ENCODE measurements at places on chromosomes 13 and 19.

DNA sequence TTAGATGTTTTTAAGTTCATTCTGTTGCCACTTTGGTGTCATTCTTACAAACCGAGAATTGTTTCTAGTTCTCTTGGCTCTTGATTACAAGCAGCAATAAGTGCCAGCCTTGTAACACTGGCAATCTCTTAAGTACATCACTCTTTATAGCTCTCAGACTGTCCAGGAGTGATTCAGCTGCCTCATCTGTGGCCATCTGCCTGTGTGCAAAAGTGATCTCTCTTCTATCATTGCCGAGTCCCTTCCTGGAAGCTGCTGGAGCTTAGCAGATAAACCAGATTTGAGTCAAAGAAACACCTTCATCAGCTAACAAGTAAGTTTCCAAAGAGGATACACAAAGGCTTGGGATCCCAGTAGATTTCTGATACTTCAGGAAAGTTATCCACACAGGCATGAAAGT is 23.2 kb downstream of the STOML3 start:
- no peak for DNase-seq

- DNase-seq: no peak
Observed at GRCh38 chr13:99276706-99277105, 18.5 kb upstream of the GPR18 start.

DNA sequence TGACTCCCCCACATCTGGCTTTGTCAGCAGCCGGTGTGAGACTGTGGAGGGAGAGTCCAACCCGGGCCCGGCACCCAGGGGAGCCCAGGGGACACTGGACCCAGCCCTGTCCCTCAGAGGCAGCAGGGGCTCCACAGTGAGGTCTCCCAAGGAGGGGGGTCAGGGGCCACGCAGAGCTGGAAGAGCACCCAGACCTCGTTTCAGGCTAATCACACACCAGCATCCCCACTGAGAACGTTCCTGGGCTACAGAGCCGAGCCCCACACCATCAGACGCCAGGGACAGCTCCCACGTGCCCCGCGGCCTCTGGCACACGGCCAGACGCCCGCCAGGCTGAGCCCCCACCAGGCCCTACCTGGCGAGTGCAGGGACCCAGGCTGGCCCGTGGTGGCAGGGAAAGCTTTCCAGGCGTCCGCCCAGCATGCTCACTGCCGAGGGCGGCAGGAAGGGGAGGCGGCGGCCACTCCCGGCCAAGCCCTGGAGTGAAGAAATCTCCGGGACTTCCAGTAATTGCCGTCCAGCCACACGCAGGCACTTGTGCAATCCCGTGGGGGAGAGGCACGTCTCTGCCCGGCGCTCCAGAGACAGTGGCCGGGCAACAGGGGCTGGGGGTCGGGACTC is 19.2 kb downstream of the SBNO2 start:
- DNase-seq: peak; percentile 96

- DNase-seq: peak; percentile 80
Observed at GRCh38 chr19:44746946-44747738, 1.4 kb upstream of the BCL3 start.

DNA sequence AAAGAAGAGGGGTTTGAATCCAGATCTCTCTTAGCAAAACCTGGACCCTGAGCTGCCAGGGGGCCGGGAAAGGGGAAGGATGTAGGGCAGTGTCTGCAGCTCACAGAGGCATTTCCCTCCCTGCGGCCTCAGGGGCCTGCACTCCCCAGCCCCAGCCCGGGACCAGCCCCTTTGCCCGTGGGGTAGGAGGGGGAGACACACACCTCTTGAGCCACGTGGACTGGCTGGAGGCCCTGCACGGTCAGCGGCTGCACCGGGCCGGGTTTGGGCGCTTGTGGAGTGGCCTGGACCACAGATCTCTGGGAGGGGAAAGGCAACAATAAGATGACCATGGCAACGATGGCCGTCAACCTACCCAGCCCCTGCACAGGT is 26.9 kb downstream of the RFX1 start:
- DNase-seq: no peak

DNA sequence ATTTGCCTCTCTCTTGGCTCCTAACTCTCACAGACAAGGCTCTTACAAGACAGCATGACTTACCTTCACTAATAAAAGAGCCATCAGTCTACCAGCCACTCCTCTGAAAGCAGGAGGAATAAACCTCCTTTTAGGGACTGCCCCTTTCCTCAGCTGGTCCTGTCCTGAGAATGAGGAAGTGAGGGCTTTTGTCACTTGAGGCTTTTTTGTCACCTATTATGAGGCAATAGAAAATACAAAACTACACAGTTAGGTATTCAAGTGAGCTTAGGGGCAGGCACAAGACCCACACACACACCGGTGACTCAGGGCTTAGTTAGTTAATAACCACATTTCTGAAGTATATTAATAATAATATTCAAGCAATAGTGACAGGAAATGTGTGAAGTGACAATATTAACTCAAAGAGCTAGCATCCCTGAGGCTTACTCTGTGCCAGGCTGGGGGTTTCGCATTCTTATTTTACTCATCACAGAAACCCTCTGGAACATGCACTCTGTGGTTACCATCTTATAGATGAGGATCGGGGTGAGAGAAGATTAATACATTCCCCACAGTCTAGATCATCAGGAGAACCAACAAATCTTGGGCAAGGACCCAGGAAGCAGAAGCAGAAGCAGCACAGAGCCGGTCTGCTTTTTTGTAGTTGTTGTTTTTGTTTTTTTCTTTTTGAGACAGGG is 379.9 kb downstream of the LIG4 start:
- DNase-seq: no peak

DNA sequence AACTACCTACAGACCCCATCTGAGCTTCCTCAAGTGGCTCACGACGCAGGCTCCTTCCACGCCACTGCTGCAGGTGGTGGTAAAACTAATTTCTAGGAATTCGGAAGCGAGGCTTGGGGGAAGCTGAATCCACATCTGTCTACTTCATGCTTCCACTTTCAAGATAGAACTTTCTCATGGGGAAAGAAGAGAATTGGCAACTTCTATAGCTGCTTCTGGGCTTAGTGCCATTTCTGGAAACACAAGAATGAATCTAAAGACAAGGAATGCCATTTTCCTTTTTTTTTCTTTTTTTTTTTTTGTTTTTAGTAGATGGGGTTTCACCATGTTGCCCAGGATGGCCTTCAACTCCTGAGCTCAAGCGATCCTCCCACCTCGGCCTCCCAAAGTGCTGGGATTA is 2.8 kb upstream of the NLRP12 start:
- DNase-seq: no peak

- no peak for DNase-seq
Observed at GRCh38 chr13:25860862-25861261, 191.0 kb downstream of the SHISA2 start.

DNA sequence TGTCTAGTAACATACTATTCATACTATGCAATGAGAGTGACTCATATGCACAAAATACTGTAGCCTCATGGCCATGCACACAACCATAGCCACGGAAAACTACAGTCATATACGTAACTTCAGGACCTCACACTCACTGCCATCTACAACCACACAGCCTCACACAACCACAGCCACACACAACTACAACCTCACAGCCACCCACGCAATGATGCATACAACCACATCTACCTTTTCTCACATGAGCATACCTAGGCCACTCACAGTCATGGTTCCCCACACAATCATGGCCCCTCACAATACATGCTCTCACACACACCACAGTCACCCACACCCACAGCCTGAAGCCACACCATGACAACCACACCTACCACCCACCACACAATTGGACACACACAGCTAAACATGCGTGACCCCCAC is 8.7 kb upstream of the TNFSF14 start:
- no peak for DNase-seq

- no peak for DNase-seq
Observed at GRCh38 chr13:89828506-89828905, 1519.0 kb upstream of the MIR17HG start.

DNA sequence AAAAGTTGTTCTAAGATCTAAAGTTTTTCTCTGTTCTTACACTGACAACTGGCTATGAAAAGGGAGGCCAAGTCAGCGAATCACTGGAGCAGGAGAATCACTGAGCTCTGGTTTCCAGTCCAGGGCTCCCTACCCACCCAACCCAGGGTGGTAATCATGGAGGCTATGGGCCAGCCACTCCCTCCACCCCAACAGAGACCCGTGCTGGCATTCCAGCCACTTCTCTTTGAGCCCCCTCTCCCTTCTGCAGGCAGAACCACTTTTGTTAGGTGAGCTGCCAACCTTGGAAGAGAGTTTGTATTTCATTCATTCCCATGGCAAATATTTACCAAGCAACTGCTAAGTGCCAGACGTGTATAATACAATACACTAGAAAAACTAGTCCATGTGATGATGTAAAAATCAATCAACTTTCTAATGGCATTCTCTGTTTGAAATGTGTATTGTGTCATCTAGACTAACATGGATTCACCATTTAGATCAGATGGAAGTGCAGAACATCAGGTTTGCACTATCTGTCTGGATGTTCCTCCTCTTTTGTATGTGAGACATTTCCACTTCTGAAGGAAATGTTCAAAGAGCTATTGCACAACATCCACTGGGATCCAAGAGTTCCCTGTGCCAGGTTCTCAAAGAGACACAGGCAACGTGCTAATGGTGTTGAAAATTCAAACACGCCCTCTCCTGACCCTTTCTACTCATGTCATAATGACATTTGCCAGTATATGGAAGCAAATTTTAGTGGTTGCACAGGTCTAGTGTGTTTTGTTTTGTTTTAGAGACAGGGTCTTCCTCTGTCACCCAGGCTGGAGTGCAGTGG is 5.3 kb downstream of the MLNR start:
- no peak for DNase-seq

- no peak for DNase-seq
Observed at GRCh38 chr19:56507446-56508289, at the start of gene ZNF471. Gene ZNF471 (plus strand): TSS chr19:56507855. CDS start chr19:56511572, 3,717 bp downstream.

DNA sequence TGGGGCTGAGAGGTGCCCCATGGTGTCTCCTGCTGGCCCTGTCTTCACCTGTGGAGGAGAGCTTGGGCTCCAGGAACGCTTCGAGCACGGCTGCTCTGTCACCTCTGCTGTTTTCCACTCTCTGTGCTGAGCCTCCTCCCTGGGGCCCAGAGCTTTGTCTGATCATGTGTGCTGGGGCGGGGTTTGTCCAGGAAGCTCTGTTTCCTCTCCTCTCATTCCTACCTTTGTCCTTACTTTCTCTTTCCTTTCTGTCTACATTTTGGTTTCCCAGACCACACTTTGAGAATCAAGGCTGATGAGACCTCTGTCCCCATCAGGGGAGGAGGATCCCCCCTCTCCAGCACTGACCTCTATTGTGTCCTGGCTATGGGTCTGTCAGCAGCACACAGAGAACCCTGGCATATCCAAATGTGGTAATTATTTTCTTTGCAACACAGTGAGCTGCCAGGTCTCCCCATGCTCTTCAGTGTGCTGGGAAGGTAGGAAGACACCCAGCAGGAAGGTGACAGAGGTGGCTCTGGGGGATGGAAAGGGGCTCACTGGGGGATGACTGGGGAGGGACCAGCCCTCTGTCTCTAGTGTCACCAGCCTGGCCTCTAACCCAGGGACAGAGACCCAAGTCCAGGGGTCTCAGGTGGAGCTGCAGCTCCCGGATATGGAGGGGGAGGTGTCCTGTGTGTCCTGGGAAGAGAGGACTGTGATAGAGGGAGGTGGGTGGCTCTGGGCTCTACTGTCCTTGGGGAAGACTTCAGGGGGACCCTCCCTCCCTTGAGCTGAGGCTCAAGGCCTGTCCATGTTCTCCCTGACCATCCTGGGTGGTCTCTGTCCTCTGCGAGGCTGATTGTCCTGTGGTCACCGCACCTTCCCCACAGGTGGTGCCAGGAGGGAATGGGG is at the start of gene CEACAM1:
Gene CEACAM1 (minus strand): TSS at position 128 of the 894 bp plus-strand sequence. CDS start 107 bp downstream, at position 21.
- peak; percentile 75 for DNase-seq

GRCh38 chr13:75076476-75076875 is 405.5 kb downstream of the TBC1D4 start:
- DNase-seq: no peak

DNA sequence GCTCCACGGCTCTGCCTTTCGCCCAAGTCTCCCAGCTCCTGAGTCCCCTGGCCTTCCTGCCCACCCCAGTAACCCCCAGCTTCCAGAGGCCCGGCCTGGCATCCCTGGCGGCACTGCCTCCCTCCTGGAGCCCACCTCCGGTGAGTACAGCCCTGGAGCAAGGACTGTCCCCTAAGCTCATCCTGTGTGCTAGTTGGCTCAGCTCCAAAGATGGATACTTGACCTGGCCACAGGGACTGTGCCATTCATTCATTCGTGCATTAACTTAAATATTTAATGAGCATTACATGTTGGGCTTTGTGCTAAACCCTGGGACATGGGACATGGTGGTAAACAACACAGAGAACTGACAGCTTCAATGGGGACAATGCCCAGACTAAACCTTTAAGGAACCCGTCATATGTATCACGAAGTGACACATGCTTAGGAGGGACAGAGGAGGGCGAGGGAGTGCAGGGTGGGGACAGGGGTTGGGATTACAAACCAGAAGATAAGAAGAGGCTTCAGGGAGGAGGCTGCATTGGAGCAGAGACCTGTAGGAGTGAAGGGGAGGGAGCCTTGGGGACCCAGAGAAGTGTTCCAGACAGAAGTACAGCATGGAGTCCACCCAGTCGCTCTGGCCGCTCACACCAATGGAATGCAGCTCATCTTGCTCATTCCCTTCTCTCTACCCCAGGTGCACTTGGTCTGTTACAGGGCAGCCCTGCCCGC is 6.9 kb upstream of the OVOL3 start:
- DNase-seq: no peak

GRCh38 chr19:53977429-53977990 is 13.9 kb upstream of the CACNG6 start:
- peak; percentile 73 for DNase-seq

- no peak for DNase-seq
Observed at GRCh38 chr13:35760735-35761281, 284.3 kb upstream of the MAB21L1 start.

DNA sequence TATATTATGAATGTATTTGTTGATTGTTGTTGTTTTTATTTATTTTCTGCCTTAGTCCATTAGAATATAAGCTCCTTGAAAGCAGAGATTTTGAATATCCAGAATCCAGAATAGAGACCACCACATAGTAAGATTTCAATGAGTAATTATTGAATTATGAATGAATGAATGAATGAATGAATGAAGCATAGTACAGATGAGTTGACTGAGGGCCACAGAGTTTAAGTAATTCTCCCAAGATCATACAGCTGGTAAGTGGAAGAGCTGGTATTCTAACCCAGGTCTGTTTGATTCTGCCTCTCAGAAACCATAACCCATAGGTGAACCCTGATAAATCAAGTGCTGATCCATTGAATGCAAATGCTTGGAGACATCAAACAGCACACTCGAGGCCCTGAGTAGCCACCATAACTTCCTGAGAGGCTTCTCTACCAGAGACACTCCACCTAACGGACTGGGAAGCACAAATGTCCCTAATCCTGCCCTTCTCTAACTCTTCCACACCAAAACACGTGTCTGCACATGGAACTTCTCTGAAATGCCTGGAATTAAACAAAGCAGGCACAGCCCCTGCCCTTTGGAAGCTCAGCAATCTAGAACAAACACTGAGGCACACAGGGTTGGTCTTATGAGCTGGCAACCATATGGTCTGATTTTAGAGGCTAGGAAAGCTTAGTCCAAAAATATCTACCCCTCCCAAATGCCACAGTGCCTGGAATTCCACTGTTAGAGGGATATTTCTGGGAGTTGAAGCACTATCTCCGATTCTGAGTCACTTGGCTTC is 190.1 kb downstream of the FOXO1 start:
- DNase-seq: no peak

Data from HuH-7 (cell line).